Osteoblast (primary cell): ENCODE measurements at places on chromosomes 3 and 15.

DNA sequence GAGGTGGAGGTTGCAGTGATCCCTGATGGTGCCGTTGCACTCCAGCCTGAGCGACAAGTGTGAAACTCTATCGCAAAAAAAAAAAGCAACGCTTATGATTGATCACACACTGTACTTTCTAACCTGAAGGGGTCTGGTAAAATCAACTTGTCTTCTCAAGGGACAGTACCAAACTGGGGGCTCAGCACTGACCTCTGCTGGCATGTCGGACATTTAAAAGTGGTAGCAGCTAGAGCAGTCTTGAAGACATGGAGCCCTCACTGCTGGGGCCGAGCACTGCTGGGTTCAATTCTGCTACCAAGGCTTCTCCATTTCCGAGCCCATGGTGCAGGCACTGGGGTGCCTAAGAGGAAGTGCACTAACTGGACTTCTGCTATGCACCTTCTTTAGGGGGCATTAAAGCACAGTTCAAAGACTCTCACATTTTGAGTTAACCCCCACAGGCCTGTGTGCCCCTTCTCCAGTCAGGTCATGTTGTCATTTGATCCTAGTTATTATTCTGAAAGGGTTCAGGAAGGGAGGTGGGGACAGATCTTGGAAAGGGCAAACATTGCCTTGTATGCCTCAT lies 26.4 kb upstream of the LAMP3 start:
- H3K27ac ChIP-seq, result no peak overlapping the region
- H3K4me3 ChIP-seq, result no peak overlapping the region
- H3K36me3 ChIP-seq, result no peaks in the 10 kb centered on the region
- H3K27me3 ChIP-seq, result no peaks in the 10 kb centered on the region
- DNase-seq, result no peak
- H3K4me1 ChIP-seq, result peaks cover 6% of the 10 kb centered on the region

DNA sequence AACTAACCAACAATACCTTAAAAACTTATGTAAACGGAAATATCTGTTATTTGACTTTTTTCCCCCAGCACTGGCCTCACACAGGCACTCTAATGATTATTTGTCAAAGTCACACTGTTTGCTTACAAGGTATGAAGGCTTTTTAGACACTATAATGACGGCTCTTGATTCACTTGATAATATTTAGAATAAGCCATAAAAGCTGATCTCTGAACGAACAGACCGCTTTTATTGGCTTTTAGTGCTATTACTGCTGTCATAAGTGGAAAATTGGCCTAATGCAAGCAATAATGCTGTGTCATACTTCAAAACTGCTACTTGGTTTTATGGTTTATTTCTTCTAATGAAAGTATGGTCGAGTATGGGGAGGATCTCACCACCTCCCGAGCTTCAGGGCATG lies 35.1 kb downstream of the MDFIC2 start:
- H3K4me3 ChIP-seq, result no peak overlapping the region
- no peaks in the 10 kb centered on the region for H3K4me1 ChIP-seq
- H3K36me3 ChIP-seq, result no peaks in the 10 kb centered on the region
- H3K27ac ChIP-seq, result no peak overlapping the region
- no peak for DNase-seq
- no peaks in the 10 kb centered on the region for H3K27me3 ChIP-seq

DNA sequence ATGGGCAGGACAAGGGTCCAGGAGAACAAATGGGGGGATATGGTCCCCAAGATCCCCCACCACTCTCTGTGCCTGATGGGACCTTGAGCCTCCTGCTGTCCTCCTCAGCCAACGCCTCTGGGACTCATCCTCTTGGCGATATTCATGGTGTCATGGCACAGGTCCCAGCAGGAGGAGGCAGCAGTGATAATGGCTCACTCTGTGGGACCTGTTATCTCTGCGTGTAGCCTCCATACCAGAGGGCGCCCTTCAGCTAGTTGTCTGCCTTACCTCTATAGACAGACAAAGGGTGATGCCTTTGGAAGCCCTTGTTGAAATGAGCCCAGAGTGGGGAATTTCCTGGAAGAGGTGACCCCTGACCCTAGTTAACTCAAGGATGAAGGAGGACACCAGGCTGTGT lies 7.4 kb downstream of the ZBTB47 start:
- no peak overlapping the region for H3K27ac ChIP-seq
- H3K36me3 ChIP-seq, result peaks cover 20% of the 10 kb centered on the region
- no peak overlapping the region for H3K4me3 ChIP-seq
- peak; percentile 88 for DNase-seq
- H3K4me1 ChIP-seq, result peaks cover 15% of the 10 kb centered on the region
- H3K27me3 ChIP-seq, result no peaks in the 10 kb centered on the region

DNA sequence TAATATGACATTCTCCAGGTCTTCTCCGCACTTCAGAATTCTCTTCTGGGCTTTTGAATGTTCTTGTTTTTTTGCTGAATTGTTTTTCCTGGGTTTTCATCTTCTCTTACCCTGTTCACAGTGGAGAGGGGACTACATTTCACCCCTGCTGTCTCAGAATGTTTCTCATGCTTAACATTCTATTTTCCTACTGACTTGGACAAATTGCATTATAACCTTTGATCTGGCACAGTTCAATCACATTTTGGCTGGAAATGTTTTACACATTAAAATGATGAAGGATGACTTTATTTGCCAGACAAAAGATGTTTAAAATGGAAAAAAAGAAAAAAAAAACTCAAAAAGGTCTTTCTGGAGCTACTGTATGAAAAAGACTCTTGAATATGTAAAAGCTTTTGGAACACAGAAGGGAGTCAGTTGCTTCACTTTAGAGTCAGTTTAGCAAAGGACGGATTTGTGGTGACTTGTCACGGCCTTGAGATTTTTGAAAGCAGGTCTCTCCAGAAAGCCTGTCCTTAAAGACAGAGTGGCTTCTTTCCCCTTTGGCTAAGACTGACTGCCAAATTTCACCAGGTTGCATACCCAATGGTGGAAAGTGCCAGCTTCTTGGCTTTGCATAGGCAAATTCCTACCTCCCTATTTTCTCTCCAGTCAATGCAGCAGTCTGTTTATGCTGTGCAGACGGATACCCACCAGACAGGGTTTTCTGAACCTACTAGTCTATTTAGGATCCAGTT lies 401.0 kb upstream of the TBL1XR1 start:
- no peaks in the 10 kb centered on the region for H3K27me3 ChIP-seq
- DNase-seq, result no peak
- peak overlapping the region; percentile 76 for H3K27ac ChIP-seq
- no peaks in the 10 kb centered on the region for H3K36me3 ChIP-seq

GRCh38 chr15:65409036-65409631 lies 13.6 kb downstream of the IGDCC4 start:
- DNase-seq, result peak; percentile 94
- H3K27ac ChIP-seq, result peak overlapping the region; percentile 56
- H3K4me3 ChIP-seq, result no peak overlapping the region
- no peaks in the 10 kb centered on the region for H3K36me3 ChIP-seq
- H3K4me1 ChIP-seq, result peaks cover 18% of the 10 kb centered on the region

DNA sequence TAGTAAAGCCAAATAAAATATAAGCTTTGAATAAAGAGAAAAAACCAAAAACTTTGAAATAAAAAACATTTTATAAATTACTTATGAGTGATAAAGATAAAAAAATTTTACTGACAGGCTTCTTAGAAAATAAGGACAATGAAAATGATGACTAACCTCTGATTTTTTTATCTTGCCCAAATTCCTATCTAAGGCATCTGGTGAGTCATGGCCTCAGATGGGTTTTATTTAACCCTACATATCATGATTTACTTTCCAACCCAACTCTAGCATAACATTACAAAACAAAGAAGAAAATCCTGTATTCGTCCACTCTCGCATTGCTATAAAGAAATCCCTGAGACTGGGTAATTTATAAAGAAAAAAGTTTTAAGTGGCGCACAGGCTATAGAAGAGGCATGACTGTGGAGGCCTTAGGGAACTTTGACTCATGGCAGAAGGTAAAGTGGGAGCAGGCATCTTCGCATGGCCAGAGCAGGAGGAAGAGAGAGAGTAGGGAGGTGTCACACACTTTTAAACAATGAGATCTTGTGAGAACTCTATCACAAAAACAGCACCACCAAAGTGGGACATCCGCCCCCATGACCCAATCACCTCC lies 152.1 kb downstream of the NEK10 start:
- peaks cover 24% of the 10 kb centered on the region for H3K4me1 ChIP-seq
- peaks cover 3% of the 10 kb centered on the region for H3K36me3 ChIP-seq
- DNase-seq, result peak; percentile 73
- H3K4me3 ChIP-seq, result no peak overlapping the region

DNA sequence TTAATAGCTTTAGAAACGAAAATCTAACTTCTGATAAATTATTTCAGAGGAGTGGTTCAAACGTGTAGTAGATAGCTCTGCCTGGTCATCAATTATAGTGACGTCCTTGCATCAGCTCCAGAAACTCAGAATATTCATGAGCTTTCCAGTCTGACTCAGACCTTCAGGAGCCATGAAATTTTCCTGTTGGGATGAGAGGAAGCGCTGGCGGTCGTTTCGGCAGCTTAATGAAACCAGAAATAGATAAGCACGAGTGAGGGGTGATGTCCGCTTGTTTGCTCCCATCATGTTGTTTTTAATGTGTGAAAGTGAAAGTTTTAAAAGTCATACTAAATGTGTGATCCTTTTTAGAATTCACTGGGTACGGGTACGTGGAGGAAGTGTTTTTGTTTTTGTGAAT lies 141.1 kb downstream of the PGPEP1L start:
- no peaks in the 10 kb centered on the region for H3K36me3 ChIP-seq
- peak overlapping the region; percentile 68 for H3K4me3 ChIP-seq
- H3K4me1 ChIP-seq, result peaks cover 8% of the 10 kb centered on the region
- no peaks in the 10 kb centered on the region for H3K27me3 ChIP-seq

GRCh38 chr3:87206070-87206469 lies 21.0 kb upstream of the CHMP2B start:
- peak; percentile 38 for DNase-seq
- H3K4me1 ChIP-seq, result peaks cover 18% of the 10 kb centered on the region
- H3K27me3 ChIP-seq, result no peaks in the 10 kb centered on the region

DNA sequence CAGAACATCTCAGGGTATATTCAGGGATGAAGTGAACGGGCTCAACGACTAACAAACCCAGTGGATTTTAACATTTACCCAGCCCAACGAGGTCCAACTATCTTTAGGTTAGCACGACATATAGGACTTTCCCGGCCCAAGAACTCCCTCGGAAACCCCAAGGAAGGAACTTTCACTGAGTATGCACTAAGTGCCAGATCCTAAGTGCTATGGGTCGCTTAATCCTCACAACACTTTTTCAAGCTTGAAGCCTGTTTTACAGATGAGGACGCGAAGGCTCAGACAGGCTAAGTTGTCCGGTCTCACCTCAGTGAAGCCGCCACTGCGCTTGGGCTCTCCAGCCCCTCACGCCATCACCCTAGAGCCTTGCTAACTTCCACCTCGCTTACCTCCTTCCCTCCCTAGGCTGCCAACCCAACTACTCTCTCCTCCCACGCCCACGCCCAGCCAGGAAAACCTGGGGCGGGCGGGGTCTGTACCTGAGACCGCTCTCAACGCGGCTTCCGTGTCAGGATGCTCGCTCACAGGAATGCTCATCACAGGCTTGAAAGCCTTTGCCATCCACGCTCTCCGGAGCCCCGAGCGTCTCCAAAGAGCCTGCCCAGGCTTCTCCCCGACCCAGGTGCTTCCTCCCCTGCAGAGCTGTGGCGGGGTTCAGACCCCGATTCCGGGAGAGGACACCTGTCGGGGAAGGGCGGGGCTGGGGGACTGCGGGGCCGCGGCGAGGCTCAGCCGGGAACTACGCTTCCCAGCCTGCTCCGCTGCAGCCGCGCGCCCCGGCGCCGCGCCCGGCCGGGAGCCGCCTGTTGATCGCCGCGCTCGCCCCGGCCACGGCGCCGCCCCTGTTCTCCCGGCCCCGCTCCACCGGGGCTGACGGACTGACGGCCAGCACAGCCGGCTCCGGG lies at the start of gene TMOD2:
Gene TMOD2 (plus strand): TSS at position 806 of the 905 bp plus-strand sequence. CDS start 14,845 bp downstream, outside the sequence.
- no peaks in the 10 kb centered on the region for H3K36me3 ChIP-seq
- no peak within 1 kb of the TSS for H3K27ac ChIP-seq
- peak within 1 kb of the TSS; percentile 72 for H3K4me3 ChIP-seq
- peaks cover 40% of the 10 kb centered on the region for H3K27me3 ChIP-seq

DNA sequence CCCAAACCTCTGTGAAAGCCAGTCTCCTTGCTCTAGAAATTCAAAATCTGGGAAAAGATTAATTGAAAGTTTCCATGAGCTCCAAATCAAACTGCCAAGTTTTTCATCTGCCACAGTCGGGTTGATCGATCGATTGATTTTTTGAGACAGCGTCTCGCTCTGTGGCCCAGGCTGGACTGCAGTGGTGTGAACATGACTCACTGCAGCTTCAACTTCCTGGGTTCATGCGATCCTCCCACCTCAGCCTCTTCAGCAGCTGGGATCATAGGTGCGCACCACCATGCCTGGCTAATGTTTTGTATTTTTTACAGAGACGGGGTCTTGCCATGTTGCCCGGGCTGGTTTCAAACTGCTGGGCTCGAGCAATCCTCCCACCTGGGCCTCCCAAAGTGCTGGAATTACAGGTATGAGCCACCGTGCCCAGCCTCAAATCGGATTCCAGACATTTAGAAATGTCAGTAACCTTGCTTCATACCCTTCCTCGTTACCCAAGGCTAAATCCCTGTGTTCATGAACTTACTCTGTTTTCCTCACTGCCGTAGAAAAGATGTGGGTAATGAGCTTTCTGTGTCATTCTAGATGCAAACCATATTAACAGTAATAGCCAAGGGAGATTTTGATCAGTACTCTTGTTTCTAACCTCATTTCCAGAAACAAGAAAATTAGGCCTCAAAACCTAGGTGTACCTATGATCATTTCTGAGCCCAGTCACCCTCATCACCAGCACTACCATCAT lies 105.9 kb upstream of the AKAP13 start:
- H3K36me3 ChIP-seq, result no peaks in the 10 kb centered on the region
- no peaks in the 10 kb centered on the region for H3K4me1 ChIP-seq
- no peak for DNase-seq
- H3K27ac ChIP-seq, result no peak overlapping the region
- no peak overlapping the region for H3K4me3 ChIP-seq
- H3K27me3 ChIP-seq, result no peaks in the 10 kb centered on the region

DNA sequence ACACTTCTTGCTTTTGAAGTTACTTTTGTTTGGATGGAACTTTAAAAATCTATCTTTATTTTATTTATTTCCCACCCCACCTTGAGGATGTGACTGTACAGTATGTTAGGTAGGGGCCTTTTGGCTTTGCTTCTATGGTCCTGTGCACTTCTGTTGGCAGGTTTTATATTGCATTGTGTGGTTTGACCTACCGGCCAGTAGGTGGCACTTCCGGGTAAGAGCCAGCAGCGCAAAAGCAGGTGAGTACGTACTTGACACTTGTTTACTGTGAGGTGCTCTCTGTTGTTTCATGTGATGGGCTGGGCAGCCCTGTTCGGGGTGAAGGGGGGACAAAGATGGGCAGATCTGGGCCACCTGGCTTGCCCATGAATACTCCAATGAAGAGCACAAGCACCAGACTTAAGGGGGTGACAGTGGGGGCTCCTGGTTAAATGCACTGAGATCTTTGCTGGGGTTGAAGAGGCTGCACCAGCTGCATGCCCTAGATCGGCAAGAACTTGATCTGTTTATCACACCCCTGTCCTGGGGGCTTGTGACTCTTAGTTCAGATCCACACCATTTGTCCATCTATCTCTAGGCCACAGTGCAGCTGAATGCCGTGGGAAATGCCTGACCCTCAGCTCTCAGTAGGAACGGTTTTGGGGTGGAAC lies 131.6 kb downstream of the NLGN1 start:
- no peaks in the 10 kb centered on the region for H3K36me3 ChIP-seq
- H3K4me3 ChIP-seq, result no peak overlapping the region
- no peaks in the 10 kb centered on the region for H3K27me3 ChIP-seq
